ENCODE measurements at places on chromosomes 16 and 17.

DNA sequence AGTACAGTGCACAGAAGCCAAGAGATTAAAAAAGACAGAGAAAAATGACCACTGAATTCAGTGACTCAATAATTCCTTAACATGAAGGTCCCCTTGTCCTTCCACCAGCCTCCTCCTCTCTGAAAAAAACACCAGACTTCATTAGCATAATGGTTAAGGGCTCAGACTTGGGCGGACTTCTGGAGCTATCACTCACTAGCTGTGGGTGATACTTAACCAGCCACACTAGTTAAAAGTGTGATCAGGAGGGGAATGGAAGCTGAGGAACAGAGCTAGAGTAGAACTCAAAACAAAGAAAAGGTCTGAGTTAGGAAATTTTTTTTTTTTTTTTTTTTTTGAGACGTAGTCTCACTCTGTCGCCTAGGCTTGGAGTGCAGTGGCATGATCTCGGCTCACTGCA lies 23.2 kb downstream of the ZNF652 start:
- no peak for DNase-seq

DNA sequence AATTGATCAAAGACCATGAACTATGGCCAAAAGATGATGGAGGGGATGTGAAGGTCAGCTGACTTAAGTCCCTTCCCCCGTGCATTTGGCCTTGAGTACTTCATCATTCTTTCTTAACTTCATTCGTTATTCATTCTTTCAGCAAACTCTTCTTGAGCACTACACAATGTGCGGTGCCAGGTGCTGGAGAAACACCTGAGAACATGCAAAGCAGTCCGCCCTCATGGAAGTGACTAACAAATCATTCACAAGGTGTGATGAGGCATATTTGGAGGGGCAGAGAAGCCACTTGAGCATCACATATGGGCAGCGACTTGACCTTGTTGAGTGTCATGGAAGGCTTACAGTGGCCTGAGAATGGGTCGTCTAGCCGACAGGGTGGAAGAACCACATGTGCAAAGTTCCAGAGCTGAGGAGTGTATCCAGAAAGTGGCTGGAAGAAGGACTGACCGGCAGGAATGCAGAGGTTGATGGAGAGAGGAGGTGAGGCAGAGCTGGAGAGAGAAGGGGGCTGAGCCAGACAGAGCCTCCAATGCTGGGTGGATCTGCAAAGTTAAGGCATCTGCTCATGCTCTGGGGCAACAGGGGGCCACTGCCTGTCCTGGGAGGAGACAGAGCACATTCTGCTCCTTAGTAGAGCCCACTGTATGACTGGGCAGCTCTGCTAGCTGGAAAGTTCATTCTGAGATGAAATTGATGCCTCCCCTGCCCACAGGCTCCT lies 25.1 kb upstream of the EIF1 start:
- DNase-seq: no peak

GRCh38 chr16:87860553-87861299 lies 8.6 kb downstream of the SLC7A5 start:
- DNase-seq: no peak

DNA sequence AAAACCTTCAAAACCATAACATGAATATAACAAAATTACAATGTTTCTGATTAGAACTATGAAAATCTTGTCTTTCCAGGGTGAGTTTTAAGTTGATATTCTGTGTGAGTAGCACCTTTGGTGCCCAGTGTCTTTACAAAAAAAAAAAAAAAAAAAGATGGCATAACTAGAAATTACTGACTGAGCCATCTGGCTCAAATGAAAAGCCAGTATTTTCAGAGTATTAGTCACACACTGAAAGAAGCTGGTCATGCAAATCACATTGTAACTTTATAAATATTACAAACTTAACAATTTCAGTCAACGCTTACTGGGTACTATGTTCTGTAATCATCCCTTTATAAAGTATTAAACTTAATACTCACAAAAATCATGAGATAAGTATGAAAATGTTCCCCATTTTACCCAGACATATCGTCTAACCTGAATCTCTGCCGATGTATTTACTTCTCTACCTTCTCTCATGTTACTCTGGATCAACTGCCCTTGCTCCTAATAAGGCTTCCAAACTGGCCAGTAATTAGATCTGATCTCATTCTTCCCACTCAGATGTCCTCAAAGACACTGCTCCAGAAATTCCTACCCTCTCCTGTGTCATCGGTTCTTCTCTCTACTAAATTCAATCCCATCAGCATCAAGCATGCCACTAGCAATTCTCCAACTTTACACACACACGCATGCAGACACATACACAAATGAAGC lies 25.4 kb downstream of the UBE2G1 start:
- no peak for DNase-seq

DNA sequence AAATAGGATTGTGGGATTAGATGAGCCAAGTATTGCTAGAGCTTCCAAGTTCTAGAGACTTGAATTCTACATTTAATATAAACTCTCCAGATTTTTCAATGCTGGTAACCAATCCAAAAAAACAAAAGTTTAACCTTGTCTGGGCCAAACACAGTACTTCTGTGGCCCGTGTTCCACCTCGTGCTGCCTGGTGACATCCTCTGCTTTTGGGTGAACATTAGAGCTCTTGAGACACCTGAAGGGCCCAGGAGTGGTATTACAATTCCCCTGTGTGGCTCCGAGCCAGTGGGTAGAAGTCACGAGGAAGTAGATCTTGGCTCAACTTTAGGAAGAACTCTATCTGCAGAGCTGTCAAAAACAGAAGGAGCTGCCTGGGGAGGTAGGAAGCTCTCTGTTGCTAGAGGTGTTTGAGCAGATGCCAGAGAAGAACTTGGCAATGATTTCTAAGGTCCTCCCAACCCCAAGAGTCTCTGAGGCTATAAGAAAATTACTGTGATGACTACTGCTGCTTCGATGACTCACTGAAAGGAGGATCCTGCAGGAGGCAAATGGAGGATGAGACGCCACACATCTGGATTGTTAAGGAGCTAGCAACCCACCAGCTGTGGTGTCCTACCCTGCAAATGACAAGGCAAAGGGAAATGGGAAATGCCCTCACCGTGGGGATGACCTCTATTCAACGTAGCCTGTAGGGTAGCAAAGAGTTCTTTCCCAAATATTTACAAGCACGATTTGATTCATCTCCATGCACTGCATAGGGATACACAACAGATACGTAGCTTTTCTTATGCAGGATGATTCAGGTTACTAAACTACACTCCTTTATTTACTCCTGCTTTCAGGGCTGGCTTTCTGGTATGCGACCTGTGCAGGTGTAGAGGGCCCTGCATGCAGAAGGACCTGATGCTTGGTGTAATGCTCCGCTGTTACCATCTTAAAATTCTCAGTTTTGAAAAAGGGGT lies 45.8 kb upstream of the GAS7 start:
- DNase-seq: no peak

- no peak for DNase-seq
Measured at GRCh38 chr17:60766778-60767190, 89.1 kb downstream of the BCAS3 start.

DNA sequence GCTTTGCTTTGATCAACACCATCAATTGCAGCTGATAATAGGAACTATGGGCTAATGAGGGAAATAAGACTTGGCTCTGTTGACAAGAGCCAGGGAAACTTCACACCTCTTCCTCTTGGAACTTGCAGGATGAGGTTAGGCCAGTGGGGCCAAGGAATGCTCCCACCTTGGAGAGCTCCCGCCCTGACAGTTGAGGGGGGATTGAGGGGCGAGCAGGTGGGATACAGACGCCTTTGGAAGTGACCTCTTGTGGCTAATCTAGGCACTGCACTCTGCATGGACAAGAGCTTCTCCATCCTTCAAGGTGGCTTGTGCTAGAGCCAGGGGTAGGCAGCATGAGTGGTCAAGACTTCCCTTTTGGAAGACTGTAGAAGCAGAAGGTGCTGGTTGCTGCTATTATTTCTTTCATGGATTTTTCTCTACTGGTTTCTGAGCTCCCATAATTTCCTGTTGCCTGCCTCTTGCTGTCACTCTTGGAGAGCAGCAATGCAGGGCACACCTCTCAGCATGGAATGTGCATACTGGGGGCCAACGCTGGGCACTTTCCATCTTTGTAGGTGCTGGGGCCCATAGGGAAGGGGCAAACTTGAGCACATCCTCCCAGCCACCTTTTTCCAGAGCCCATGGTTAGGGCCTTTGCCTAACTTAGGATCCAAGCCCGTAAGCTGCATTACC lies 2.3 kb upstream of the PHF12 start:
- DNase-seq: no peak

GRCh38 chr16:47877166-47877565 lies 278.6 kb downstream of the ABCC12 start:
- DNase-seq: no peak

- DNase-seq: no peak
Measured at GRCh38 chr17:20096430-20096829, 87.3 kb downstream of the SPECC1 start.

- DNase-seq: no peak
Measured at GRCh38 chr17:37389160-37389559, 13.4 kb downstream of the C17orf78 start.

DNA sequence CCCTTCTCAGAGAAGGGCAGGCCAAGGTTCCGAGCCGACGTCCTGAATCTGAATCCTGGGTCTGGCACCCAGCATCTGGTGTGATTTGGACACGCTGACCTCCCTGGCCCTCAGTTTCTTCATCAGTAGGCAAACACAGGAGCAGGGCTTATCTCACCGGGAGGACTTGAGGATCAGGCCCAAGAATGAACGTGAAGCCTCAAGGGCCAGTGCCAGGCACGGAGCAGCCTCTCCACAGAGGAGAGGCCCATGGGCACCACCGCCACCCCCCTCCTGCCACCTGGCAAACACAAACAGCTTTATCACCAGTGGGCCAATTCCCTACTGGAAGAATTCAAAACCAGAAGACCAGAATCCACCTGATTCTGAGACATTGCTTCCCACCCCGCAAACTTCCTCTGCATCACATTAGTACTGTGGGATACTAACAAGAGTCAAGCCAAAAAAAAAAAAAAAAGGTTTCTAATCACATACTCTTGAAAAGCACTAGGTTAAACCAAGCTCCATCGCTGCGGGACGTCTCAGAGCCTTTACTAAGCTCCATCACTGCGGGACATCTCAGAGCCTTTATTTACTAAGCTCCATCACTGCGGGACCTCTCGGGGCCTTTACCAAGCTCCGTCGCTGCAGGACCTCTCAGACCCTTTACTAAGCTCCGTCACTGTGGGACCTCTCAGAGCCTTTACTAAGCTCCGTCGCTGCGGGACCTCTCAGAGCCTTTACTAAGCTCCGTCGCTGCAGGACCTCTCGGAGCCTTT lies 68.0 kb upstream of the DOC2B start:
- DNase-seq: no peak

DNA sequence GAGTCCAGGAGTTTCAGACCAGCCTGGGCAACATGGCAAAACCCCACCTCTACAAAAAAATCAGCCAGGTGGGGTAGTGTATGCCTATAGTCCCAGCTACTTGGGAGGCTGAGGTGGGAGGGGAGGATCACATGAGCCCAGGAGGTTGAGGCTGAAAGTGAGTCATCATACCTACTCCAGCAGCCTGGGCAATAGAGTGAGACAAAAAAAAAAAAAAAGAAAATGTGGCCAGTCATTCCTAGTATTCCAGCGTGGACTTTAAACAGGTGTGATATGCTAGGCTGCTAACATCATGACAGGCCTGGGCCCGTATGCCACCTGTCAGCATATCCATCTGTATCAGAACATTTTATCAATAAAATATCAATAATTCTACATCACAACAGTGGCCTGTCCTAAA lies 143.3 kb downstream of the AATF start:
- no peak for DNase-seq

DNA sequence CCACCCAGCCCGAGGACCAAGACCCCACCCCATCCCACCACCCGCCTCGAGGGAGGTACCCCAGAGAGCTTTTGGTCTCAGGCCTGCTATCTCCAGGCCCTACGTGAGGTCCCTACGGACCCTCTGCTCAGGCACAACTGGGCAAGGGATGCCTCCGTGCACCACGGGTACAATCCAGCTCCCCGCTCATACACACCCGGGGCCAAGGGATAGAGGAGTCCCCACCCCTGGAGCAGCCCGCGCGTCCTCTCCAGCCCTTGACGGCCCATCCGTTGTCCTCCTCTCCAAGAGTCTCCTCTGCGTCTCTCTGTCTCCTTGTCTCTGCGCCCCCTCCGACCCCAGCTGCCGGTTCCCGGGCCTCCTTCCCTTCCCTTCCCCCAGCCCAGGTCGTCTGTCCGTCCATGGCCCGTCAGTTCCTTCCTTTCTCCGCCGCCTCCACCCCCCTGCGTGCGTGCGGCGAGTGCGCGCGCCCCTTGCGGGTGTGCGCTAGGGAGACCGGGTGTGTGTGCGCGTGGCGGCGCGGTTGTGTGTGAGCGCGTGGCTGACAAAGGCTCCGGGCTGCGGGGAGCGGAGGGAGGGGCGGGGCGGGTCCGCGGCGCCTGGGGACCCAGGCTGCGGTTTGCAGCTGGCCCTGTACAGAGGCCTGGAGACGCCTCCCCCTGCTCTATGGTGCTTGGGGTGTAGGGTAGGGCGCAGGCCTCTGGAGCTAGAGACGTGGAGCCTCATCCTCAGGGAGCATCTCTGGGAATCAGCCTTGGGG lies 930 bp downstream of the SPNS2 start:
- no peak for DNase-seq

DNA sequence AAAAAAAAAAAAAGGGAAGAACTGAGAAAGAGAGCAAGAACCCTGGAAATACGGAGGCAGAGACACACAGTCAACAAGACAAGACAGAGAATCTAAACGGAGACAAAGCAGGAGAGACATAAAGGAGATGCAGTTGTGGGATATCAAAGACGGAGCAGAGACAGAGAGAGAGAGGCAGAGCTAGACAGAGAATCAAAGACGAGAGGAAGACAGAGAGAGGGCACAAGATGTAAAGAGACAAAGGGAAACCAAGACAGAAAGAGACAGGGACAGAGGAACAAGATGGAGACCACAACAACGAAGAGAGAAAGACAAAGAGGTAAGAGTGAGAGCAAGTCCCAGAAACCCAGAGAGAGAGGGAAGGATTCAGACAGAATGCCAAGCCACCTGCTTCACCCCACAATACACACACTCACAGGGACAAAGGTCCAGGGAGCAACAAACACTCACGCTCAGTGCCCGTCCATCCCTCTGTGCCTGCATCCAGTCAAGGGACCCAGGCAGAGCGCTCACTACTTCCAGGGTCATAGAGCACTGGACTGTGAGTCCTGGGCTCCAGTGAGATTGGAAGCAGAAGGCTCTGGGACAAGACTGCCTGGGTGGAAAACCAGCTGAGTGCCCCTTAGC lies 88.9 kb downstream of the C16orf78 start:
- no peak for DNase-seq

DNA sequence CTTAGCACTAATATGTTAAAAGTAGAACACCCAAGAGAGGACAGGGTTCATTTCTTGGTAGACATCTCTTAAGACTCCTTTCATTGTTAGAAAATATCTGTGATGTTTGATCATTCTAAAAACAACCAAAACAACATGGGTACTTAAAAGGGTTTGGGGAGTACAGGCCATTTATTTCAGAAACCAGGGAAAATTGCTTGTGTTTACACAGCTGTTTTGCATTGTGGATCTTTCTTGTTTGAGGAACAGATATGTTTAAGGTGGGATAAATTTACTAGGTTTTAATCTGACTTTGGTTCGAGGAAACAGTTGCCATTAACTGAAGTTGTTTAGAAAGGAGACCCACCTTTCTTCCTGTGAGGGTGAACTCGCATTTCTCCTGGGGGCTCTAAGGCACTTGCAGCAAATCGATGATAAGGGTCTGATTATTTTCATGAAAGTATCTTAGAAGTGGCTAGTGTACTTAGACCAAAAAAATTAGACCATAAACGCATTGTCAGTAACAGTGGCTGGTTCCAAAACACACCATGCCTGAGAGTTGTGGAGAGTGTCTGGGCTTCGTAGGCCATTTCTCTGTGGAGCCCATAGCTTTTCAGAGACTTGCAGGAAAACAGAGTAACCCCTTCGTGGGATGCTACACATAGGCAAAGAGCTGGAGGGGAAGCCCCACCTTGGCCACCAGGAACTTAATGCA lies 17.6 kb downstream of the CLUAP1 start:
- no peak for DNase-seq
